M059J (cell line): ENCODE measurements at places on chromosomes 4 and X. TPM values are rescaled to one million over a fixed set of nuclear protein-coding genes. Genes with fewer than 3 reads are reported as not detected.

DNA sequence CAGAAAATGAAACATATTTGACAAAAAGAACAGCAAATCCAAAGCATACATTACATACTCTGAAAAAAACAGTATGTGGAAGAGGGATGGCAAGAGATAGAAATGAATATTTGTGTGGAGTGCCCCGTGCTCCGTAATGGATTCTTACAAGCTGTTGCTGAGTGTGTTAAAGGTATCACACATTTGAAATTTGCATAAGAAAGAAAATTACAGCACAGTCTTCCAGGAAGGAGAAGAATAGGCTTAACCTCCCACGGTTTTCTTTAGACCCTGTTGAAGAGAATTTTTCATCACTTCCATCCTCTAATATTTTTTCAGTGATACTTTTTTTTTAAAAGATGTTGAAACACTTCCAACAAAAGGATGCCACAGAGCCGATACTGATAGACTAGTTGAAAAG, 1489.4 kb downstream of the RAPGEF2 start:
- DNase-seq: no peak

GRCh38 chr4:3773552-3774001, 7.4 kb downstream of the ADRA2C start:
- DNase-seq: no peak

DNA sequence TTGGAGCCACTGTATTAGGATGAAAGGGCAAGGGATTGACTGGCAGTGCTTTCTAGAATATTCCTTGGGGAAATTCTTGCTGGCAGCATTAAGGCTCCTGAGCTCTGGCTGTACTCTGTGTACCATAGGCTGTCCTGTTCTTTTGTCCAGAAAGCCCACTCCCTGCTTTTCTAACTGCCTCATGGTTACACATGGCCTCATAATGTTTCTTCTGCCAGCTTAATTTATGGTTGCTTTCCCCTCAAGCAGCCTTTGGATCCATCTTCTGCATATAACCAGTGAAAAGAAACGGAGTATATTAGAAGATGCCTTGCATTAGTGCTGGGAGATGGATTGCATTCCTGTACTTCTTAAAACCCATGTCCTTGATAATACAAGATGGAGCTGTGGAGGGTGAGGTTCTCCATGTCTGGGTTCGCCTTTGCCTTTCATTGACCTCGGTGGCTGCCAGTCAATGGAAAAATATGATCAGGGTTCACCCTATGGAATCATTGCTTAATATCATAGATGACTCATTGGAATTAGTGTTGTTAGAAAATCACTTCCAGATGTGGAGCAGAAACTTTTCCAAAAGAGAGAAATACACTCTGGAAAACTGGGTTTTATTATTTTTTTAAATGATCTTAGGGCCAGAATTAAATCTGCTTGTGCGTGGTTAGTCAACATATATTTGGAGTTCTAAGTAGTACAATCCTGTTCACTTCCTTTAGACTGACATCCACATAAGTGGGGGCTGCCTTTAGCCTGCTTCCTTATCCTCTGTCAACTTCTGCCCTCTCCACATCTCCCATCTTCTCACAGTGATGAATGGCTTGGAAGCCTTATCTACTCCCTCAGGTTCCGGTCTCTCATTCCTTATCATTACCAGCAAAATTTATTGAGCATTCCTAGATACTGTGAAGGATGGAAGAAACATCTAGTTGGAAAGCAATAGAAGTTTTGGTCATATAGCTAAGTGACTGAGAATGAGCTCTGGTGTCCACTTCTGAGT, 24.9 kb downstream of the DOCK11 start:
- peak; percentile 44 for DNase-seq

- DNase-seq: no peak
Observed at GRCh38 chr4:7298619-7299009, 106.3 kb downstream of the SORCS2 start.

MAGEA1 gene
- 8.0 and 11.7 TPM in 2 replicates for total RNA-seq

DNA sequence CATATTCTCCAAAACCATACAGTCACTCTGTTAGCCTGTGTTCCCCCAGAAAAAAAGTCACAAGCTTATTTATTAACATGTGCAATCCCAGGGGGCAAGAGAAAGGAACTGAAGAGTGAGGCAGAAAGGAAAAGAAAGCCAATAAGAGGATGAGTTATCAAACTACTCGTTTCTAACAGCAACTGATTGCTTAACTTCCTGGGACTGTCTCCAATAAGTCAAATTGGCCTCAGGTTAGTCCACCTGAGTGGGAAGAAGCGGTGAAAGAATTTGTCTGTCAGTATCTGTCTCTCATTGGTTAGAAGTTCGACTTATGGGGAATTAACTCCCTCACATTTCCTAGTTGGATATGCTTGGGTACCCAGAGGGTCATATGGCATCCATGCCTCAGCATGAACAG, 14.1 kb downstream of the F9 start:
- DNase-seq: no peak

DNA sequence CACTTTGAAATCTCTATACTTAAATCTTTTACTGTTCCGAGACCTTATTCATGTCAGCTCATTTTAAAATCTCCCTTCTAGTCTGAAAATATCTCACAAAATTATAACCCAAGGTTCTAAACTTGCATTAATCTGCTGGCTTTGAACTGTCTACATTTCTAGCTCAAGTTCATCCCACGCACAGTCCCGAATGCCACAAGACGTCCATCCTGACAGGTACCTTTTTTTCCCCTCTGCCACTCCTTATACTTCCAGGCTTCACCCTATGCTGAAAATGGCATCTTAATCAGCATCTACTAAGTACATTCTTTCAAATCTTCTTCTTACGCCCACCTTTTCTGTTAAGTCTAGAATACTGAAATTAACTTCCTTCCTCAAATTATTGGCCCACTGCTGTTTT, 259.2 kb upstream of the GALNTL6 start:
- DNase-seq: no peak

- no peak for DNase-seq
Observed at GRCh38 chr4:1795299-1796195, 2.5 kb downstream of the FGFR3 start.

PDK3 gene
- total RNA-seq: 15.3 and 18.5 TPM in 2 replicates

- DNase-seq: peak; percentile 25
Observed at GRCh38 chr4:94621491-94622080, 136.2 kb upstream of the BMPR1B start.

XKRX gene
- total RNA-seq: 3.2 and 3.7 TPM in 2 replicates

- peak; percentile 42 for DNase-seq
Observed at GRCh38 chrX:45274576-45274975, 73.9 kb upstream of the DIPK2B start.

DNA sequence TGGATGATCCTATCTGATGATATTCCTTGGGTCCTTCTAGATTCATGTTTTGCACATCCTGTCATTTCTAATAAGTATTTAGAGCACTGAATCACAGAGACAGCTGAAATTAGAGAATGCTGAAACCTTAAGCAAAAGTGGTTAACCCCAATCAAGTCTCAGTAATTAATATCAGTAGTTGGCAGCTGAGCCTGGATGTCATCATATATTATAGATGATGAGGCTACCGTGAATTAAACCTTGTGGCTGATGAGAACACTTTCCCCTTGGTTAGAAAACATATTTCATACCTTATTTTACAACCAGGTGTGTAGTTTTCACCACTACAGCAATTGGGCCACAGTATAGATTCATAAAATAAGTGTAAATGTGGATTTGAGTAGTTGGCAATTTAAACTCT, 499.0 kb downstream of the PDGFC start:
- DNase-seq: no peak

- peak; percentile 75 for DNase-seq
Observed at GRCh38 chr4:17323554-17324385, 188.1 kb downstream of the QDPR start.

- DNase-seq: peak; percentile 65
Observed at GRCh38 chr4:39348371-39349315, 17.5 kb downstream of the RFC1 start.

DNA sequence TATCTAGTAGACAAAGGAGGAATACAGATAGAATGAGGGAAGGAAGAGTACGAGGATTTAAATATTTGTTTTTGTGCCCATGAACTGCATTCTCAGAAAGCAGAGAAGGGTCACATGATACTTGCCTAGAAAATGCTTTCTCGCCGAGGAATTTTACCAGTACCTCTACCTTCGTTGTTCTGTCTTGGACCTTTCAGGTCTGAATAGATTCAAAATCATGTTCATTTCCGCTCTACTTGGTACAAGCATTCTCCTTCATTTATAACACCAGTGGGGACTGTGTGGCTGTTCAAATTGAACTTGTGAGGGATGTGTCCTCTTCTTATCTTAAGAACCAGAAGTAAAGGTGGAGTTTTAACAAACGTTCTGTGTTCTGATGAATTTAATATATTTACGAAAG, 1.9 kb downstream of the USP38 start:
- DNase-seq: peak; percentile 20

- DNase-seq: no peak
Observed at GRCh38 chrX:31269914-31270313, 198.1 kb upstream of the FTHL17 start.

TMEM154 gene
- total RNA-seq: 8.1 and 11.0 TPM in 2 replicates

GRCh38 chrX:65576160-65576559, 41.6 kb upstream of the LAS1L start:
- no peak for DNase-seq

DNA sequence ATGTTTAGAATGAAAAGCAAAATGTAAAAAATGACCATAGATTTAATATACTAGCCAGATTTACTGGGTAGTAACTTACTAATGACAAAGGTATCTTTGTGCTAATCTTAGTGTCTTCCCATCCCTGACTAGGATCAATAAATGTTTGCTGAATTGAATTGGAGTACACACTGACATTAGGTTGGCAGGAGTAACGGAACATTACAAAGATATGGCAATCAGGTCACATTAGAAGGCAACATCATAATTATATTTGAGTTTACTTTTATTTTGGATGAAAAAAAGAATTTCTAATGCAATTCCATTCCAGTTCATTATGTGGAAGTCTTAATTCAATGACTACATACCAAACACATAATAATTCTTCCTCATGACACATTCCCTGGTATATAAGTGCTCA, 77.8 kb downstream of the MID1 start:
- no peak for DNase-seq

DNA sequence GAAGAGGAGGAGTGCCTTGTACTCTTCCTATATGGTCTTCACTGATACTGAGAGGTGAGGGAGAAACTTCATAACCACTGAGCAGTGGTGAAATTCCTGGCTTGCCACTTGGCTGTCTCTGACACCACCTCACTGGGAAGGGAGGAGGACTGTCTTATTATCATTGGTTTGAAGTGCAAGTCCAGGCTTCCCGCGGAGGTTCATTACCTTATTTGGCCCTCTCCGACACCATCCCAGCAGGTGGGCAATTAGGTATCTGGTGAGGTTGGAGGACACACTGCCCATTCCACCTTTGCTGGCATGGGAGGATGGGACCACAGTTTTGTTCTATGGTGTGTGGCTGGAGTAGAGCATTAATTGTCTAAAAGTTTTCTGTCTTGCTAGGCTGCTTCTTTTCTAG, 206.1 kb downstream of the LHFPL1 start:
- DNase-seq: no peak

- DNase-seq: peak; percentile 67
Observed at GRCh38 chr4:21765810-21766407, 182.7 kb downstream of the KCNIP4 start.
